ENCODE measurements at places on chromosomes 3 and 15.

DNA sequence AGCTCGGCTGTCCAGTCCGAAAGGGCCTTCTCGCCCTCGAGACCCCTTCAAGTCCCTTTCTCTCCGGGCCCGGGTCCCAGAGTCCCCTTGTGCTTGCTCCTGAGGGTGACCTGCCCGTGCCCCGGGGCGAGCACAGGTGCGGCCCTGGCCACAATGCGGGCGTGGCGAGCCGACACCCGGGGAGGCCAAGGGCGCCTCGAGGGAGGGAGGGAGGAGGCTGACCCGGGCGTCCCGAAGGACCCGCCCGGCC lies 810 bp upstream of the MEF2A start:
- no peak for DNase-seq

DNA sequence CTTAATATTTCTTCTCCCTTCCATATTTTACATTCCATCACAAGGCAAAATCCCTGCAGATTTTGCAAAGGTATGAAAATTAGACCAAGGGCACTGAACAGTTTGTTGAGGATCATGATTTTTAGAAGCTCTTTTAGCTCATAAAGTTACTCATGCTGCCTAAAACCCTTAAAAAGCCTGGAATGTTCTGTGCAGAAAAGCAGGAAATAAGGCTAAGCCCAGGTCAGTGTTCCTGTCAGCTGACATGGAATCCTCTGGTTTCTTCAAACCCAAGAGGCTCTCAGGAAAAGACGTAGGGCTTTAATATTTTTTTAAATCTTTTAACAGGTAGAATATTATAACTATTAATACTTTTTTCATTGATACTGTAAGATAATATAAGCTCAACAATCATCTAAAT lies 8.2 kb downstream of the CBLB start:
- DNase-seq, result no peak

- DNase-seq, result no peak
These were observed 39.1 kb downstream of the MEF2A start for GRCh38 chr15:99604865-99605264.

- no peak for DNase-seq
These were observed 8.2 kb upstream of the VGLL4 start for GRCh38 chr3:11651900-11652299.

DNA sequence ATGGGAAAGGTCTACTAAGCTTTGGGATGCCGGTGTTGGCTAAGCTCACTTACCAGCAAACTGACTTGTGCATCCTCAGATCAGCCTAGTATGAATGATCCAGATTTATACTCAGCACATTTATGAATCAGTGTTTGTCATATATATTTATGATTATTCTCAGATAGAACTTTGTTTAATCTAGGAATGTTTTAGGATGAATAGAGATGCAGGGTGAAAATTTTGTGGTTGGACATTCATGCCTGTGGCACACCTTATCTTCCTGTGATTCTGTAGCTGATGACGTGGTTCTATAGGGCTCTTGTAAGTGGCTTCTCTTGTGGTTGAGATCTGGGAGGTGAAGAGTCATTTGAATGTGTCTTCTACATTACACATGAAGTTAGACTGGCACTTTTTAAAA lies 11.4 kb downstream of the CDIN1 start:
- no peak for DNase-seq

DNA sequence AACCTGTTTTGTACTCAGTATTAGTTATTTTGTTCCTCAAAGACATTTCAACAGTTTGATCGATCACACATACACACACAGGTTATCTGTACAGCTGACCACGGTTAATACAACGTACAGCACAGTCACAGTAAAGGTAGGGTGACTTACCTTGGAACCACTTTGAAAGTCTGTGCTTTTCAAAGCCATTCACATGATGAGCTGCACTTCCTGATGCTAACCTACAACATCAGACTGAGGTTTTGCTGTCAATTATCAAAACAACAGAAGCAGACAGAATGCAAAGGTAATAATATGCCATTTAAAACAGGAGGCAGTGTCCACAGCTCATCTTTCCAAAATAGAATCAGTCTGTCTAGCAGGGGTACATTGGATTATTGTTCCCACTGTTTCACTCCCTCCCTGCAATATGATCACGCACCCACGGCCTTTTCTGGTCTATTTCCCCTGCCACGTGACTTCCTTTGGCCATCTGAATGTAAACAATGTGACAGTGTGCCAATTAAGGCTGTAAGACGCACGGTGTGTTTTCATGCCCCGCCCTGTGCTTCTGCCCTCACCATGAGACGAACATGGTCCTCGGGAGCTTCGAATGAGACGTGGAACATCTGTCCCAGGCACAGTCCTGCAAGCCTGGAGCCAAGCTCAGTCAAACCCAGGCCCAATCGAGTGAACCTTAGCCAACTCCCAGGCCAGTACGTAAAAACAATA lies 102.4 kb downstream of the FMN1 start:
- no peak for DNase-seq

DNA sequence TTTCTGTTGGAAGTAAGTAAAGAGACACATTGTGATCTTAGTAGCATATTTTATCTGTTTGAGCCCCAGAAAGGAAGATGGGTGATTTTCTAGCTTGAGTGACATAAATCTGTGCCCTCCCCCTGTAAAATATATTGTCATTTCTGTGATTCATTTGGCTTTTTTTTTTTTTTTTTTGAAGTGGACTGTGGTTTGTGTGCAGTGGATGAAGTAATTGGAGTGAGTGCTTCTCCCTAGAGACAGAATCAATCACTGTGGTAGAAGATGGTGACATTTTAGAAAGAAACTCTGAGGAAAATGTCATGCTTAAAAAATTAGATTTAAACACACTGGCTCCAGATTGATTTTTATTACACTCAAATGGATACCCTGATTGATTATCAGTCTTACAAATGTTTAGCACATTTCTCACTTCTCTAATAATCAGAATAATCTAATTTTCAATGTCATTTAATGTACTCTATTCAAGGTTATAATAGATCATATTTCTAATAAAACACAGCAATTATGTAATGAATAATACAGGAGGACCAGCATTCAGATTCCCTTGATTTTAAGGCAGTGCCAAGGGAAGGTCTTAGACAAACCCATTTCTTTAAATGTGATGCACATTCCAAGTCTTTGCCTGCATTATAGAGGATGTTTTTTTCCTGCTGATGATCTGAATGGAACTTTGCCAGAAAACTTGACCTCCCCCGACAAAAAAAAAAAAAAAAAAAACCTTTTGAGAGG lies 116.6 kb downstream of the TOP2B start:
- DNase-seq, result no peak

DNA sequence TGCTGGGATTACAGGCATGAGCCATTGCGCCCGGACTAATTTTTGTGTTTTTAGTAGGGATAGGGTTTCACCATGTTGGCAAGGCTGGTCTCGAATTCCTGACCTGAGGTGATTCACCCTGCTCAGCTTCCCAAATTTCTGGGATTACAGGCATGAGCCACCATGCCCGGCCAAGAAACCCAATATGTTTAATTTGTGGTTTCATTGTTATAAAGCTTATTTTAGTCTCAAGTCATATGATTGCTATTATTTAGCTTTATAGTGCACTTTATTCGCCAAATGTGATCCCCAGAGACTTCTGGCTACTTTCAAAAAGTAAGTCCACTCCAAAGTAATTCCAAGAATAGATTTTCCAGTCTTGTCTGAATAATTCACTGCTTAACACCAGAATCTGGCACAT lies 19.3 kb upstream of the SLC4A7 start:
- DNase-seq, result no peak

GRCh38 chr15:39058351-39059131 lies 493.9 kb upstream of the RASGRP1 start:
- no peak for DNase-seq

DNA sequence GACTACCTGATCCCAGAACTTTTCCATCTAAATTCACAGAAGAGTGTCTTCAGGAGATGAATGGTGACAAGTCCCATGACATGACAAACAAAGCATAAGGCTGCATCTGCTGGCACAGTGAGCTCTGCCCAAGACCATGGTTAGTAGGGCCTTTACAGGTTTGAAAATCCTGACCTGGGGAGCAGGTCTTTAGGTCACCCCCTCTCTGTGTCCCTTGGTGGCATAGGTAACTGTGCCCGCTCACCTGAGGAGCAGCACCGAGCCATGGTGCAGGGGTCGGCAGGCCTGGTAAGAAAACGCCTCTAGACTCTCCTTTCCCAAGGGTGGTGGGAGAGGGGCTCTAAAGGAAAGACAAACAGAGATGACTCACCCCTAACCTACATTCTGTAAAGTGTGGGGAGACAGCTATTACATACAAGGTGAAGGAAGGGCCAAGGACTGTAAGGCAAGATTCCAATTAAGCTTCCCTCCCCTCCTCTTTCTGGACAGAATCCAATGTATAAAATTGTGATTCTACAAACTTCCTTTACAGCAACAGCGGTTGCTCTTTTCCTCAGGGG lies 74.0 kb downstream of the SATB1 start:
- DNase-seq, result no peak

DNA sequence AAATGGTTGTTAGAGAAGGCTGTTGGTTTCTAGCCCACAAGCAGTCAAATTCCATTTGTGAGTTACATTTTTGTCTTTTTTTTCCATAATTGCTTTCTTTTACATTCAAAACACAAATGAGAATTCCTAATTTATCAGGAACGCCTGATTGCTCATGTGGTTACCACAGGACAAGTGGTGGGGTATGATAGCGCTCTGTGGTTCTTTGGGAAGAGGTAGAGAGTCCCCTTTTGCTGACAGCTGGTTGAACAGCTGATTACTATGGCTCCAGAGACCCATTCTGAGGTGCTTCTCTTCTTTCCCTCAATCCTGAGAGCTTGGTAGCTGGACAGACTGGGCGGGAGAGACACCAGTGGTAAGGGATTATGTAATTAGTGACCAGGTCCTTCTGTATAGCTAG lies 24.4 kb downstream of the CNOT10 start:
- no peak for DNase-seq

GRCh38 chr3:83835040-83835439 lies 1123.7 kb upstream of the CADM2 start:
- DNase-seq, result no peak

DNA sequence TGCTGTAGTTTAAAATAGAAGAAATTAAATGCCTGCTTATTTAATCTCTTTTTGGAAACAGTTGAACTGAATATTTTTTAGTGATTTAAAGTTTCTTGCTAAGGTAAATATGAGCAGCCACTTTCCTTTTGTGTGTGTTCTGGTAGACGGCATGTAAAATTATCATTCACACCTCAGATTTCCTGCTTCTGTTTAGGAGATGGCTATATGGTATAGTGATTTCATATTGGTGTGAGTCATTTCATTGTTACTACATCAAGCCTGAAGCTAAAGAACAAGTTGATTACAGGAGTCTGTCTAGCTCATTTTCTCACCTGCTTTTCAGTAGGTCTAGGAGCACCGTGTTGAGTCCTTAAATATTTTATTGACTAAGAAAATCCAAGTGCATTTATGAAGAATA lies 2.2 kb downstream of the LRCH3 start:
- no peak for DNase-seq

- DNase-seq, result no peak
These were observed 1.6 kb downstream of the NR2F2 start for GRCh38 chr15:96331945-96332636.

- DNase-seq, result no peak
These were observed 908.9 kb downstream of the ROBO1 start for GRCh38 chr3:78858910-78859309.

DNA sequence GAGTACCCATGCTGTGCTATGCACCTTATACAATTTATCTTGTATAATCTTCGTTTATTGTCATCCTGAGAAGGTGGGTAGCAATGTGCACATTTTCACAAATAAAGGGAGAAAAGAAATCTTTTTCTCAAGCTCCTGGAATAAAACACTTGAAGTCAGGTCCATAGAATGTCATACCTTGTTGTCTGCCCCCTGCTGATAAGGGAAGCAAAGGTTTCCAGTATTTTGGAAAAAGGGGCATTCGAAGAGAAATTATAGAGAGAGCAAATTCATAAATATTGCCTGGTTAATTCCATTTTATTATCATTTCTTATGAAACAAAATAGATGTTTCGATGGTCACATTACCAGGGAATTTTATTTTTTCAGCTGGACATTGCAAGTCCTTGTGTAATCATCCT lies 277.8 kb downstream of the RAP2B start:
- DNase-seq, result no peak

GRCh38 chr3:42739401-42740158 lies 33.5 kb downstream of the CCDC13 start:
- no peak for DNase-seq

GRCh38 chr3:41120460-41120859 lies 78.8 kb upstream of the CTNNB1 start:
- DNase-seq, result no peak

- DNase-seq, result no peak
These were observed 384.8 kb downstream of the CNTN6 start for GRCh38 chr3:1477669-1478068.

GRCh38 chr15:27254801-27255200 lies 283.8 kb downstream of the GABRG3 start:
- no peak for DNase-seq
